T-cell (primary cell): ENCODE measurements at places on chromosomes 5 and 9.

- DNase-seq = no peak
Measured at GRCh38 chr5:141430332-141431113, at the start of gene PCDHGA12. Gene PCDHGA12, plus strand, starts transcription at chr5:141430507. Its CDS starts 253 bp downstream, at chr5:141430760.

DNA sequence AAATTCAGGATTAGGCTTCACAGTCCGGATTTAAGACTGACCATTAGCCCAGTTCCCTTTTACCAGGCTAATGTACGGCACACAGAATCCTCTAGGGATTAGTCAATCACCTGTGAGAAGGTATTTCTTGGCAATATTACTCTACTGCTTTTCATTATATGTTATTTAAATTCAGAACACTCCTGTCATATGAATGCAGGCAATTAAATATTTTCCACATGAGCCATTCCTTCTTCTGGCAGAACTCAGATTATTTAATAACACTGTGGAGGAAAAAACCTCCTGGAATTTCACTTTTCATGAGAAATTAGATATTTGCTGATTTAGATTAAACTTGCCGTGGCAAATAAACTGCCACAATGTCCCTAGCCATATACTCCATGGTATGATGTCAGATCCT, 1357.5 kb upstream of the C9orf72 start:
- no peak for DNase-seq

DNA sequence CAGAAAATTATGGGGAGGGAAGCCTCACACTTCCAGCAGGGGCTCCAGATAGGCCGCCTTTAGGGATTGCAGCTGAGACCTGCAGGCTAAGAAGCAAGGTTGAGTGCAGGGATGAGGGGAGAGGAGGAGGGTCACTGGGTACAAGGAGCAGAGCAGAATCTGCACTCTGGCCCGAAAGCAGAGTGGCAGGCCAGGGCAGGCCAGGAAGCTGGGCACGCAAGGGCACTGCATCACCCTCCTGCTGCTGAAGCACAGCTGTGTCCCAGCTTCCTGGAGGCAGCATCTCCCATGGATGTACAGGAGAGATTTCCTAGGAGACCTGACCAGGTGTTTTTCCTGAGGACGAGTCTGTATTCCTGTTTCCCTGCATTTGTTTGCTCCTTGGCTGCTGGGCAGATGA, 92.1 kb downstream of the SYK start:
- DNase-seq = no peak

DNA sequence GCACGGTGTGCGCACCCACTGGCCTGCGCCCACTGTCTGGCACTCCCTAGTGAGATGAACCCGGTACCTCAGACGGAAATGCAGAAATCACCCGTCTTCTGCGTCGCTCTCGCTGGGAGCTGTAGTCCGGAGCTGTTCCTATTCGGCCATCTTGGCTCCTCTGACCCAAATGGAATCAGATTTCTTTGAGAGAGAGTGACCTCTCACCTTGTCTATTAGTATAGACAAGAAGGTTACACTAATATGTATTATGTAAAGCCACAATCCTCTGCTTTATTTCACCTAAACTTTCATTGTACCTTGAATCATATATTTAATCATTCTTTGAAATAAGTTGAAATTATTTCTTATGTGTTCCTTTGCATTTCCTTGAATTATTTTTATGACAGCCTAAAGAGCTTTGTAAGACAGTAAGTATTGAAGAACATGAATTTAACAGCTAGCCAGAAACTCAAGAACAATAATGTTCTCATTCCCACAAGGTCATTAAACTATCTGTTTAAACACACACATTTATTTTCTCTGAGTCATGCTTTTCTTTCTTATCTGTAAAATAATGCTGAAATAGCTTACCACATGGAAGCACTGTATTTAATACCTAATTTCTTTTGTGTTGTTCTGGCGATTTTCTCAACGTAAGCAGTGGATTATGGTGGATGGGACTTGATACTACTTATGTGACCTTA, 91.8 kb upstream of the DMRTA1 start:
- DNase-seq = no peak

DNA sequence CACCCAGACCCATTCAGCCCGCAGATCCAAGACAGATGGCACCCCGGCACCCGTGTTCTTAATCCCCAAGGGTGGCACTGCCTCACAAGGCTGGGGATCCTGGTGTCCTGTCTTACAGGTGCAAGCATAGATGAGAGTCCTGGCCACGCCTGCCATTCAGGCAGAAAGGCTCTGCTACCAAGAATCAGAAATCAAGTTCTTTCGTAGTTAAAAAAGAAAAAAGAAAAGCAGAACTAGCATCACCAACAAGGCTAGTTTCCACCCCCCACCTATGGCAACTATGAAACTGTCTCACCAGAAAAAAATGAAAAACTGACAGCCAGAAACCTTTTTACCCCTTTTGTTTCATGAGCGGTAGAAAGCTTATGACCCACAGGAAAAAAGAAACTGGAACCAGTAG, 170.4 kb downstream of the SYK start:
- no peak for DNase-seq

DNA sequence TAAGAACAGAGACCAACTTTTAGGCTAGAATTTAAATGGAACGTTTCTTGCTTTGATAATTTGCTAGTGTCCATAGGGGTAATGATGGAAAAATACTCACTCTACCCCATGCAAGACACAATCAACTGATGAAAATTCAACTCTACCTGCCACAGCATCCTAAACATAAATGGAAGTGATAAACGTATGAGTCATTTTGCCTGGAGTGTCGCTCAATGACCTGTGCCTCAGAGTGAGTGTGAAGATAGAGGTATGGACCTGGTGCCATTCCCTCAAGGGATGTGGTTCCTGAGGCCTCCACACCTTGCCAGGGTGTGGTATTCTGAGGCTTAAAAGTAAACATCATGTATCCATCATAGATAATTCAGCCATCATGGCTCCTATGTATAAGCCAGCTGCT, 14.0 kb downstream of the ARL14EPL start:
- no peak for DNase-seq

GRCh38 chr5:127839496-127840197, 136.5 kb downstream of the CCDC192 start:
- no peak for DNase-seq

- no peak for DNase-seq
Measured at GRCh38 chr5:112159435-112159834, 259.6 kb downstream of the EPB41L4A start.
